Aorta (tissue), 5 donors: ENCODE measurements at places on chromosomes 13 and 19.

GRCh38 chr19:50486823-50487515 lies 10.3 kb upstream of the GARIN5A start:
- peak; percentile 74 for DNase-seq

DNA sequence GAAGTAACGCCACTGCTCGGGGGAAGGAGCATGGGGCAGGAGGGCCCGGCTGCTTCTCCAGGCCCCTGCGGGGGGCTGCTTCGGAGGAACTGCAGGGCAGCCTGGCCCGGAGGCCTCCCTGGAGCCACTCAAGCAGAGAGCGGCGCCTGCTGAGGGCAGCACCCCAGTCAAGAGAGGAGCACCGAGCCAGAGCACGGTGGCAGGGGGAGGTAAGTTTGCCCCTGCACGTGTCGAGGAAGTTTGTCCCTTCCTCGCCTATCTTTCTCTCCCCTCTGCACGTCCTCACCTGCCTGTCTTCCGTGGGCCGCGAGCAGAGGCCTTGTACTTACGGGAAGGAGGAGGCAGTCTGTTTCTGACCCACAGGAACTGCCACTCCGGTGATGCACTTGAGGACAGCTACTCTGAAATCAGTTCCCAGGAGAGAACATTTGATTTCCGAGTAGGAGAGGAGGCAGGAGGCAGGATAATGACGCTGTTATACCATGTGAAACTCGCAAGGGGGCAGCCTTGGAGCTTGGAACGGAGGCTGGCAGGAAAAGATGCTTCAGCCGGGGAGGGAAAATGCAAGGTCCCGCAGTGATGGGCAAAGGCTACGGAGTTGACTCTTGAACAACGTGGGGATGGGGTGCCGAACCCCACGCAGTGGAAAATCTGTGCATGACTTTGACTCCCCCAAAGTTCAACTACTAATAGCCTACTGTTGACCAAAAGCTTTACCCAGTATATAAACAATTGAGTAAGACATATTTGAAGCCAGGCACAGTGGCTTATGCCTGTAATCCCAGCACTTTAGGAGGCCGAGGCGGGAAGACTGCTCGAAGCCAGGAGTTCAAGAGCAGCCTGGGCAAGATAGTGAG lies 5.0 kb downstream of the FFAR1 start:
- peak; percentile 67 for DNase-seq

DNA sequence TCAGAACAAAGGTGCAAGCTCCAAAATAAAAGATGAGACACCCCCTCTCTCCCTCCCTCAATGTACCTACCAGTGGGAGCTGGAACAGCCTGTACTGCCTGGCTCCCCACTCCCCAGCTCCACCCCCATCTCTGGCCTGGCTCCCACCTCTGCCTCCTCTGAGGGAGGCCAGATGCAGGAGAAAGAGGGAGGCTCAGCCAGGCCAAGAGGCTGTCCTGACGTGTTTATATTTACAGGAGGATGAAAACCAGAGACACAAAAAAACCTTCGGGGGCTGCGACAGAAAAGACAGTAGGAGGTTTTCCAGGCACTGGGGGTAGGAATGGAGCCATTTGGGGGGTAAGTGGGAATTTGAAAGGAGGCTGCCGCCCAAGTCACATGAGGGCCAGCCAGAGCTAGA lies 19.7 kb downstream of the ARHGEF18 start:
- no peak for DNase-seq

DNA sequence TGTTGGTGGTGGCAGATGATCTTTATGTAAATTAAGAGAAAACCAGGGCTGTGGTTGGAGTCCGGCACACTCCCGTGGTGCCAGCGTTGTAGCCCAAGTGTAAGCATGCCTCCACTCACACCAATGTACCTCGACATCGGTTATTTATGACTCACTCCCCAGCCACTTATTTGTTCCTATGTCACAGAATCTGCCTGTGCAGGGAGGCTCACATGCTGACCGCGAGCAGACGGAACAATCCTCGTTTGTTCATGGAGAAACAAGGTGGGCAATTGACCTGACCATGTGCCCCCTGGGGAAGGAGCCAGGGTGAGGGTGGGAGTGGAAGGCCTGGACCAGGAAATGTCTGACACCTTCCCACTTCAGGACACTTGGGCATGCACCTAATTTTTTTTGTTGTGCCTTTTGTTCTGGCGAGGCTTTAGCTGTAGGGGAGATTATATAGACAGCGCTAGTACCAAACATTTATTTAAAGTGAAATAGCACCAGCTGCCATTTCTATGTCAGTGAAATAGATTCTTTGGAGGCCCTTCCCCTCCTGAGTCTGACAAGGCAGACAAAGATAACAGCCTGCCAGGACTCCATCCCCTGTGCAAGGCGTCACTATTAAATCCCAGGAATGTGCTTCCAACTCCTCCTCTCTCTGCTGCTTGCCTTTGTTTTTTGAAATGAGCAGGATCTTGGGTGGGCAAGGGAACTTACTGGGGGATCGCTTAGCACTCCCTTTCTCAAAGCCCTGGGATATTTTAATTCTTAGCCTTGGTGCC lies 394.2 kb downstream of the FGF9 start:
- DNase-seq, result no peak

GRCh38 chr13:76226941-76227340 lies 590.8 kb downstream of the LMO7 start:
- DNase-seq, result no peak
